ENCODE measurements at places on chromosomes 7 and 10. TPM values are rescaled to one million over a fixed set of nuclear protein-coding genes. Genes with fewer than 3 reads are reported as not detected.

DNA sequence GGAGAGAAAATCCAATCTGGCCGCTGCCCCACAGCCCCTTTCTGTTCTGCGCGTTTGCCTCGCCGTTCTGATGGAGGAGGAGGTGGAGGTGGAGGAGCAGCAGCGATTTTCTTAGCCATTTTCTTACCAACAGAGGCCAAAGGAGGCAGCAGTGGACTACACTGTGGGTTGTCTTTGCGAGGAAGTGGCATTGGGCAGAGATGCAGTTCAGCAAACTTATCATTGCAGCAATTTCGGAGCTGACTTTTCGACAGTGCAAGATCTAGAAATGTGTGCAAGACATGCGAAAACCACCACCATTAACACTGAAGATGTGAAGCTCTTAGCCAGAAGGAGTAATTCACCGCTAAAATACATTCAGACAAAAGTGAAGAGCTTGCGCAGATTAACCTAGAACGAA, 1.9 kb upstream of the ARL4A start:
- H3K4me1 ChIP-seq = peaks cover 13% of the 10 kb centered on the region
- H3K4me3 ChIP-seq = no peak overlapping the region
- no peak overlapping the region for H3K27ac ChIP-seq
- peak; percentile 42 for DNase-seq
- no peaks in the 10 kb centered on the region for H3K27me3 ChIP-seq

- H3K27me3 ChIP-seq = no peaks in the 10 kb centered on the region
- H3K4me3 ChIP-seq = no peak overlapping the region
- no peaks in the 10 kb centered on the region for H3K36me3 ChIP-seq
- no peak overlapping the region for H3K27ac ChIP-seq
- H3K4me1 ChIP-seq = peaks cover 6% of the 10 kb centered on the region
- no peak for DNase-seq
Measured at GRCh38 chr10:96252730-96253129, 18.6 kb downstream of the BLNK start.

DNA sequence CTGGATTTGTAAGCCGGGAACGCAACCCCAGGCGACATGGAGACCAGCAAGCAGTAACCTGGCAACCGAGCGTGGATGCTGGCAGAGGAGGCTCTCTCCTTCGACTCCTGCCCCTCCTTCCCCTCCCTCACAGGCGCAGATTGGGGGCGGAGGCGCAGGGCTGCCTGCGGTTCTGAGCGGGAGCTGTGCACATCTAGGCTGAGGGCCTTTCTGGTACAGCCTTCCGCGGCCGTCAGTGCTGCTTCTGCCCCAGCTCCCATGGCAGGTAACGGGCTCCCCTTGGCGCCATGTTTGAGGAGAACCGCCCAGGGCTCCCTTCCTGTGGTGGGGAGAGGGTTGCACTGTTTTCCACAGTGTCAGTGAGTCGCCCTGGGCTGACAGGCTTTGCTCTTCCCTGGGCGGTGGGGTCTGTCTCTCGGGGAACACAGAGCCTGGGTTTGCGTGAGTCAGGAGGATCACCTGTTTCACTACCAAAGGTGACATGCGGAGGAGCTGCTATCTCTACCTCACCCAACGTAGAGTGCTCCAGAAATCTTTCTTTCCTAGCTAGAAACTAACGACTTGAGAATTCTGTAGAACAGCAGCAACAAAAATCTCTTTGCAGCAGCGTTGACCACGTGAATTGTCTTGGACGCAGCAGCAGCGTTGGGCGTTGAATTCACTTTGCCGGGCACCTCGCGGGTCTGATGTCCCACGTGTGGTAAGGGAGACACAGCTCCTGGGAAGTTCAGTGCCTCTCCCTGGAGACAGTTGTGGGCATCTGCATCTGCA, 154.8 kb upstream of the COBL start:
- no peaks in the 10 kb centered on the region for H3K36me3 ChIP-seq
- H3K4me1 ChIP-seq = no peaks in the 10 kb centered on the region
- H3K4me3 ChIP-seq = no peak overlapping the region
- no peak overlapping the region for H3K27ac ChIP-seq
- peaks cover 6% of the 10 kb centered on the region for H3K27me3 ChIP-seq
- no peak for DNase-seq

- H3K27ac ChIP-seq = no peak overlapping the region
- no peaks in the 10 kb centered on the region for H3K36me3 ChIP-seq
Measured at GRCh38 chr10:126770809-126771208, 100.3 kb upstream of the C10orf90 start.

- H3K36me3 ChIP-seq = peaks cover 52% of the 10 kb centered on the region
- H3K27ac ChIP-seq = no peak overlapping the region
- H3K4me1 ChIP-seq = peaks cover 33% of the 10 kb centered on the region
- no peak for DNase-seq
Measured at GRCh38 chr10:45386657-45387056, 12.6 kb downstream of the ALOX5 start.

- no peaks in the 10 kb centered on the region for H3K27me3 ChIP-seq
- DNase-seq = no peak
- no peak overlapping the region for H3K27ac ChIP-seq
- no peak overlapping the region for H3K4me3 ChIP-seq
Measured at GRCh38 chr10:24396396-24396795, 187.5 kb downstream of the KIAA1217 start.

ST8SIA6 gene
- not detected for polyA plus RNA-seq
